ENCODE measurements at places on chromosomes 1 and 21.

DNA sequence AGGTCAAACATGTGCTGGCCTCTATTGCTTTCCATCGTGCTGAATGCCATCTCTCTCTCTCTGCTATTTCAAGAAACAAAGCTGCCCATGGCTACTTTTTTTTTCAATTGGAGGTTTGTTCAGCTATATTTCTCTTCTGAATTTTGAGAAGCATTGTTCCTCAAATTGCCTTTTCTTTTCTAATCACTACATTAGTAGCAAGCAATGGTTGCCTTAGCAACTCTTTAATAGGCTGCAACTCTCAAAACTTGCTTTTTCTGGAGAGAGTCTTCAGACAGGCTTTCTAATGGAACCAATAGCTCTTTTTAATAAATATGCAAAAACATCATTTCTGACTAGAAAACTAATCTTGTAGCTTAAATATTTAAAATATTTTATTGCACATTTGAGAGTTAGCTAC is 439.0 kb downstream of the LRRIQ3 start:
- DNase-seq: no peak

DNA sequence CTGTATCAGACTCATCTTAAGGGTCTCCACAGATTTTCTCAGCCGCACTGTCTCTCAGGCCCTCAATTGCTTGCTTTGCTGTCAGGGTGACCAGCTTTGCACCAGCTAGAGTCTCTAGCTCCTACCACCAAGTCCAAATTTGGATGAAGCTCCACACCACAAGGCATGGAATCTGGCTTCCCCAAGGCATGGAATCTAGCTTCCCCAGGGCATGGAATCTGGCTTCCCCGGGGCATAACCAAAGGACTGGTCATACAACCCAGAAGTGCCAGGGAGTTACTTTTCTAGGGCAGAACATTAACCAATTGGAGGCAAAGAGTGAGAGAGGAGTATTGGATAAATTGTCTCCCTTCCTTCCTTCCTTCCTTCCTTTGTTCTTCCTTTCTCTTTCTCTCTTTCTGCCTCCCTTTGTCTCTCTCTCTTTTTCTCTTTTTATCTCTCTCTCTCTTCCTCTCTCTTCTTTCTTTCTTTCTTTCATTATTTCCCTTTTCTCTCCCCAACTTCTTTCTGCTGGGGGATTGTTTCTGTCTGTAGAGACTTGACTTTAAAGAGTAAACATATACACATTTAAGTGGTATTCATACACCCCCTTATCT is 76.9 kb upstream of the HAO2 start:
- DNase-seq: no peak

DNA sequence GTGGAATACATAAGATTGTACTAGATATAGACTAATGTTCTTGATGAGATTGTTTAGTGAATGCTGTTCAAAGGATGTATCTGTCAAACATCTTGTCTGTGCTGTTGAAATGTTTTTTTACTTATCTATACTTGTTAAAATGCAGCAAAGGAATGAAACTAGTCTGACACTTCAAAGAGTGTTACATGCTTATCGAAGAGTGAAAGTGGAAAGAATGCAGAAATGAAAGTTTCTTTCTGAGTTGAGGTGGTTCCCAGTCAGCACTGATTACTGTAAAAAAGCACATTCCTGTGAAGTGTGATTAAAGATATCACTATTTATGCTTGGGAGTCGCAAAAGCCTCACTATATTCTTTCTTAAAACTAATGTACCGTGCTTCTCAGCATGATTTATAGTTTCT is 1225.2 kb downstream of the NCAM2 start:
- no peak for DNase-seq

GRCh38 chr1:164440232-164440631 is 118.8 kb upstream of the PBX1 start:
- peak; percentile 67 for DNase-seq

DNA sequence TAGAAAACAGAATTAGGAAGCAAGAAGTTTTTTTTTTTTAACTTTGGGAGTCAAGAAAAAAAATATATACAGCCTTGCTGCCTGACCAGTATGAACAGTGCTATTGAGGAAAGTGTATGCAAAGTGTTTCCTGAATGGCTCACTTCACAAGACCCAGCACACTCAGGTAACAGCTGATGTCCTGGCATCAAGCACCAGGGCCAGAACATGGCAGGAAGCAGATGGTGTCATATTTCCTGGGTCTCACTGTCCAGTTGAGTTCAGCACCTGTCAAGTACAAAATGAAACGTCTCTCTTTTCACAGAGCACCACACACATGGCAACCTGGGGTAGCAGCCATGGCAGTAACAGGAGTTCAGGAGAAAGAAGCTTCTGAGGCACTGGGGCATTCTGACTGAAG is 372.3 kb downstream of the TTLL7 start:
- no peak for DNase-seq

GRCh38 chr1:184101141-184101540 is 49.6 kb downstream of the TSEN15 start:
- peak; percentile 31 for DNase-seq
